ENCODE measurements at places on chromosomes 5 and 9. TPM values are rescaled to one million over a fixed set of nuclear protein-coding genes. Genes with fewer than 3 reads are reported as not detected.
A peak's percentile ranks its signal among the peaks of the same experiment; 100 is the strongest.

Gene HRH2
- 5.9 TPM for total RNA-seq

DNA sequence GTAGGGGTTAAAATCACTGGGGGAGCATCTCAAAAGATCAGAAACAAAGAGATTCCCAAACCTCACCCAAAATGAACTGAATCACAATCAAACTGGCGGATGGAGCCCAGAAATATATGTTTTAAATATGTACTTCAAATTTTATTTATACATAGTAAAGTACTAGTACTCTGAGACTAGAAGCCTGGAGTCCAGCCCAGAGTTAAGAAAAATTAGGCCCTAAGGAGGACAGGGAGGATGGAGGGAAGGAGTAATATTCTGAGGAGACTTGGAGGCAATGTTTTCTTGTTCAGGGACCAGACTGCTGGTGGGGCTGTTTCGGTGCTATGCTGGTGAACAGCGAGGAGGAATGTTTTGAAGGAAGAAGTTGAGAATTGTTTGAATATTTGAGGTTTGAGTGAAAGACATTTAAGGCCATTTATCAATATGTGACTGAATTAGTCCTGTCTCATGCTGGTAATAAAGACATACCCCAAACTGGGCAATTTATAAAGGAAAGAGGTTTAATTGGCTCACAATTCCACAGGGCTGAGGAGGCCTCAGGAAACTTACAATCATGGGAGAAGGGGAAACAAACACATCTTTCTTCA lies 552.4 kb upstream of the DAB2 start:
- no peaks in the 10 kb centered on the region for H3K4me1 ChIP-seq
- H3K27me3 ChIP-seq = no peaks in the 10 kb centered on the region
- no peak for DNase-seq

Gene ORM1
- total RNA-seq = not detected

DNA sequence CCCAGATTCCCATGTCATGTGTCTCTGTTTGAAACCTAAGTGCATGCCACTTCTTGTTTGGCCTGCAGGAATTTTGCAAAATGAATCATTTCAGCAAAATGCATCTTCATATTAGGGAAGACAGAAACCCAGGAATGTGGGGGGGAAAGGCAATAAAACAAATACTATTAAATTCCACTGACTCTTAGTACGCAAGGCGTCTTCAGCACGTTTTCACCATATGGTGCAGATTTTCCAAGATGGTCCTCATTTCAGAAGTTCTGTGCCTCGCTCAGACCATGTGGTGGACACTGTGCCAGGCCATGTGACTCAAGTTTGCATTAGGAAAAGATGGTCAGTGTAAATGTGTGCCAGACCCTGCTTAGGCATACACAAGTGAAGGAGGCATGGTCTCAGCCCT lies 184.0 kb downstream of the ACTL7B start:
- no peak overlapping the region for H3K4me3 ChIP-seq
- no peaks in the 10 kb centered on the region for H3K27me3 ChIP-seq
- H3K36me3 ChIP-seq = no peaks in the 10 kb centered on the region

- H3K36me3 ChIP-seq = no peaks in the 10 kb centered on the region
- no peak overlapping the region for H3K4me3 ChIP-seq
- no peak overlapping the region for H3K27ac ChIP-seq
- H3K27me3 ChIP-seq = no peaks in the 10 kb centered on the region
Observed at GRCh38 chr5:73619606-73620333, 6.2 kb upstream of the ARHGEF28 start.

DNA sequence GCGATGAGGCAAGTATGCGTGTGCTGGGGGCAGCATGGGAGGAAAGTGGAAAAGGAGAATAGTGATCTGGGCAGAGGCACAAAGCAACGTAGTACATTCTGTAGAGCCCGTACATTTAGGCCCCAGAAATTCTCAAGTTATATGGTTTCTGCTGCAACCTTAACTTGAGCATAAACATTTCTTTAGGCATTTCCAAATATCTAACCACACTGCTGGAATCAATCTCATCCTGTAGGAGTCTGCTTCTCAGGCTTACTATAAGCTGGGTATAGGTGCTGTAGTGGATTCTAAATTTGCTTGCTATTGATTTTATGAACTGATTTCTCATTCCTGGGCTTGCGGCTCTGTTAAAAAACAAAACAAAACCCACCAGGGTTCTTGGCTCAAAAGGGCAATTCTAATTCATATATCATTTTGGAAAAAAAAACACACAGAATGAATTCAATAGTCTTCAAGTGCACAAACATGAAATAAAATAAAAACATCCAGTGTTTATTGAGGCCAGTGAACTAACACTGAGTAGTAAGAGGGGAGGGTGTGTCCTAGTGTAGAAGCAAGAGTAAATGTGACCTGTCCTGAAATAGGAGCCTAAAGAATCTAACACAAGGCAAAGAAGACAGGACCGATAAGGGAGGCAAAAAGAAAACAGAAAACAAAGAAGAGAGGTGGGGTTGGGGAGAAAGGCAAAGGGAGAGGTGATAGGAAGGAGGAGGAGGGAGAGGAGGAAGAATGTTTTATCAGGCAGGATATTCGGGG lies 145.5 kb upstream of the LHFPL2 start:
- H3K27me3 ChIP-seq = no peaks in the 10 kb centered on the region
- no peak overlapping the region for H3K4me3 ChIP-seq
- DNase-seq = no peak
- 0 out of 2 replicates have a peak, but pooled peaks cover under 1% of the 10 kb centered on the region for H3K4me1 ChIP-seq
- no peaks in the 10 kb centered on the region for H3K36me3 ChIP-seq

- H3K27me3 ChIP-seq = no peaks in the 10 kb centered on the region
- no peaks in the 10 kb centered on the region for H3K36me3 ChIP-seq
- no peak for DNase-seq
- no peak overlapping the region for H3K27ac ChIP-seq
- no peak overlapping the region for H3K4me3 ChIP-seq
- H3K4me1 ChIP-seq = no peaks in the 10 kb centered on the region
Observed at GRCh38 chr5:153797484-153797883, 241.2 kb downstream of the FAM114A2 start.

DNA sequence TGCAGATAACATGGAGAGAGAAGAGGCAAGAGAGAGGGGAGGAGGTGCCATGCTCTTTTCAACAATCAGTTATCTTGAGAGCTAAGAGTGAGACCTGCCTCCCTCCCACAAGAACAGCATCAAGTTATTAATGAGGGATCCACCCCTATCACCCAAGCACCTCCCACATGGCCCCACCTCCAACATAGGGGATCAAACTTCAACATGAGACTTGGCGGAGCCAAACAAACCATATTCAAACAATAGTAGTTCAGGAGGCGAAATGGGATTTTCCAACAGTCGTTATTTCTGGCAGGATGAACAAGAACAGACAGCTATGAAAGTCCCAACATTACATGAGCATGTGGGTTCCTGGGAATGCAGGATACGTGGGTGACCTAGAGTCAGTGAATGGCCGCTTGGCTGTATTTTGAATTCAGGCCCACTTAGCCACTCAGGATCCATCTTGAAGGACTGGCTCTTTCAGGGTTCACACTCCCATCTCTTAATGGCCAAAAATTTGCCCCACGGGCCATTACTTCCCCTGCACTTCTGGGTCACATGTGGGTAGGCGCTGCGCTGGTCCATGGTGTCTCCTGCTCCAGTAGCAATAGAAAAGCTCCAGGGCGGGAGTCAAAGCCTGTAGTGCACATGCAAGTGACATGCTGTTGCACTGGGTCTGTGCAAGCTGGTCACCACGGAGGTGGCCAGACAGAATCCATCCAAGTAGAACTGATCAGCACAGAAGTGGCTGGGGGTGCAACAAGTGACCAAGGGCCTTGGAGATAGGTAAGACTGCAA lies 7.1 kb upstream of the FAF2 start:
- H3K27ac ChIP-seq = no peak overlapping the region
- H3K4me1 ChIP-seq = peaks cover 9% of the 10 kb centered on the region
- H3K36me3 ChIP-seq = no peaks in the 10 kb centered on the region
- H3K27me3 ChIP-seq = no peaks in the 10 kb centered on the region
- H3K4me3 ChIP-seq = no peak overlapping the region

GRCh38 chr5:177131352-177132135 lies 2.0 kb upstream of the NSD1 start:
- peak overlapping the region; percentile 88 for H3K4me3 ChIP-seq
- peak; percentile 69 for DNase-seq
- H3K4me1 ChIP-seq = peaks cover 34% of the 10 kb centered on the region
- H3K36me3 ChIP-seq = peaks cover 15% of the 10 kb centered on the region

GRCh38 chr5:149239917-149240316 lies 31.7 kb upstream of the AFAP1L1 start:
- H3K4me1 ChIP-seq = no peaks in the 10 kb centered on the region
- H3K36me3 ChIP-seq = no peaks in the 10 kb centered on the region
- H3K4me3 ChIP-seq = no peak overlapping the region
- no peak for DNase-seq
- no peak overlapping the region for H3K27ac ChIP-seq

DNA sequence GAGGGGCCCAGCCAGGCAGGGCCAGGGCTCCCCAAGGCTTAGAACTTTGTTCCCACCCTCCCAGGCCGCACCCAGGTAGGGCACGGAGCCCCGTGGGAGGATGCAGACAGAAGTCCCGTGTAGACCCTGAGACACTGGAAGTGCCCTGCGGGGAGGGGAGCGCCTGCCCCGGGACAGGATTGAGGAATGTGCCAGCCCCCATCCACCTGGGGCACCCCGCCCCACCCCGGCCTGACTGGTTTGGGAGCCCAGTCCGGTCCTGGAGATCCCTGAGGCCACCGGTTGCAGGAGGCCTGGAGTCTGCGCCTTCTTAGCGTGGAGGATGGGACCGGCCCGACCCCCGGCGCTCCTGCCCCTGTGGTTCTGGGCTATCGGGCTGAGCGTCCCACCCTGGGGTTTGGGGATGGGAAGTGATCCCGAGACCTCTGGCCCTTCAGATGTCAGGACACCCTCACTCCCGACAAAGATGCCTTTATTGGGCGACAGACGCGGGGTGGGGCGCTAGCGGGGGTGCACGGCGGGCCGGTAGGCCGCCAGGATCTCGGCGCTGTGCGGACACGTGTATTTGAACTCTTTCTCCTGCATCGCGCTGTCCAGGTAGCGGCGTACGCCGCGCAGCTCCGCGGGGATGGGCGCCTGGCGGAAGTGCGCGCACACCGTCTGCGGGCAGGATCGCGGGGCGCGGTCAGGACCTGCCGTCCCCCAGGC lies 2.0 kb downstream of the CLIC3 start:
- H3K27ac ChIP-seq = no peak overlapping the region
- H3K4me3 ChIP-seq = peak overlapping the region; percentile 55

DNA sequence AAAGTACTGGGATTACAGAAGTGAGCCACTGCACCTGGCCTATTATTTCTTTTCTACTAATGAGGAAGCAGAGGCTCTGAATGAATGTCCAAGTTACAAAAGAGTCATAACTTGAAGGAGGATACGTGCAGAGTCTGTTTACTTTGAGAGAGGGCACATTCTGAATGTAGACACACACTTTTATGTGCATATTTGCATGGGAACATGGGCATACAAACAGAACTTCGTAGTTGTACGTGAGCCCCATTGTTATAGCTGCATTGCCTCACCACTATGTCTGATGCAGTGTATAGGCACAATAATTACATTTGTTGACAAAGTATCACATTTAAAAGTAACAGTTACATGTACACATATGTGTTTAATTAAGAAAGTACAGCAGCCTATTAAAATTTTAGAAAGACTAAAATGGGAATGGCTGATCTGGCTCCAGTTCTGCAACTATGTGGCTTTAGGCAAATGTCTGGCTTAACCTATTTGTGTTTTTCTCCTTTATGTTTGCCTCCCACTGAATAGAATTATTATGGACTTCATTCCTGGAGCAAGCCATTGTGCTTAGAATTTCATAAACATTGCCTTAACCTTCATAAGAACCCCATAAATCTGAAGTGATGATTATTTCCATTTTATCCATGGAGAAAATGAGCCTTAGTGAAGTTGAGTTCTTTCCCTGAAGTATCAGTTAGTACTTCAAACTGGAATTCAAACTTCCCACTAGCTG lies 3.0 kb upstream of the DPYSL3 start:
- H3K36me3 ChIP-seq = no peaks in the 10 kb centered on the region
- no peak overlapping the region for H3K27ac ChIP-seq
- H3K4me1 ChIP-seq = peaks cover 26% of the 10 kb centered on the region
- DNase-seq = no peak
- H3K27me3 ChIP-seq = peaks cover 15% of the 10 kb centered on the region

Gene SLC6A7
- not detected for total RNA-seq

- peak; percentile 16 for DNase-seq
- peaks cover 8% of the 10 kb centered on the region for H3K4me1 ChIP-seq
Observed at GRCh38 chr5:118988866-118989180, 476 bp upstream of the DTWD2 start.

DNA sequence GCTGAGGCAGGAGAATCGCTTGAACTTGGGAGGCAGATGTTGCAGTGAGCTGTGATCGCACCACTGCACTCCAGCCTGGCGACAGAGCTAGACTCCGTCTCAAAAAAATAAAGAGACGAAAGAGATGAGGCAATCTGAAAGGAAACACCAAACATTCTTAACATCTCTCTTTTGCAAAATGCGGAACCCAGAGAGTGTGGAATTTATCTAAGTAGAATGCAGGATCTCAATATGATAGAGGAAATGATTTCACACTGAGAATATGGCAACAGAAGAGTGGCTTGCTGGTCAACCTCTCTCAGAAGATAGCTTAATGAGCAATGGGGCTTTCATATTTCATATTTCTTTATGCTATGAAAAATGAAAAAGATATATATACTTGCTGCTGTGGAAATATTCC lies 33.4 kb upstream of the PCA3 start:
- H3K27me3 ChIP-seq = no peaks in the 10 kb centered on the region
- DNase-seq = no peak
- no peaks in the 10 kb centered on the region for H3K36me3 ChIP-seq
- H3K4me1 ChIP-seq = no peaks in the 10 kb centered on the region
- H3K4me3 ChIP-seq = no peak overlapping the region

- no peaks in the 10 kb centered on the region for H3K27me3 ChIP-seq
- H3K36me3 ChIP-seq = peaks cover 7% of the 10 kb centered on the region
- no peak for DNase-seq
- H3K4me3 ChIP-seq = no peak overlapping the region
- H3K27ac ChIP-seq = no peak overlapping the region
Observed at GRCh38 chr5:133952729-133953567, 15.5 kb downstream of the C5orf15 start.

Gene C7
- total RNA-seq = not detected

Gene CNTFR
- total RNA-seq = 1.9 TPM
